SK-N-DZ (cell line): ENCODE measurements at places on chromosomes 16 and 17.

DNA sequence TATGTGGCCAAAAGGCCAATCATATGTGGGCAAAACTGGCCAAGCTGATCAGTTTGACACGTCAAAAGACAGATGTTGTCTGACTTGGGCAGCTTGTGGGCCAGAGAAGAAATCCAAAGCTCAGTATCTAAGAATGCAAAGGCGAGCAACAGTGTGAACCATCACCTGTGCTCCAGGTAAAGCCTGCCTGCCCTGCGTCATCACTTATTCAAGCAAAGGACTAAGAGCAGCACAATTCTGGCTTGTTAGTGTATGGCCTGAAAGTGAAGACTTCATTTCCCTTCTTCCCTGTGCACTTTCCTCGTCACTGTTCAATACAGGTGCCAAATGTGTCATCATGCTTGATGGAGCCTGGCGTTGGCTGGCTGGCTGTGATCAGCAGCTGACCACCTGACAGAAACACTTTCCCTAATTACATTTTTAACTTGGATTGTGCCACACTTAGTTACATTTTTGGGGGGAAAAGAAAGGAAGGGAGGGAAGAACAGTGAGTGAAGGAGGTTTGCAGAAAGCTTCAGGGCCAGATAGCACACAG lies 4.7 kb downstream of the FAM20A start:
- DNase-seq: no peak

- DNase-seq: no peak
These were observed 11.9 kb downstream of the TOX3 start for GRCh38 chr16:52535076-52535475.

DNA sequence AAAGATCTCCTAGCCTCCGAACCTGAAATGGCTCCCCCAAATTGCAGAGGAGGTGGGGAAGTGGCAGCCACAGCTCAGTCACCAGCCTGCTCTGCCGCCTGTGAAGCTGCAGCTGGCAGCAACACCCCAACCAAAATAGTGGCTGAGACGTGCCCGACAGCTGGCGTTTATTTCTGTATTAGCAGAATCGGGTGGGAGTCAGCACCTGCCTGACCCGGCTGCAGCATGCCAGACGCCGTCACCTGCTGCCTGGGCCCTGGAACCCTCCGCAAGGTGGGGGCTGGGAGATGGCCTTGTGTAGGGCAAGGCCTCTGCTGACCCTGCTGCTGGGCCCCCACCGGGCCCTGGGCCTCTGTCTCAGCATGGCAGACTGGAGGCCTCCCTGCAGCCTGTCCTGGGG lies 17.5 kb upstream of the PABPN1L start:
- DNase-seq: no peak

DNA sequence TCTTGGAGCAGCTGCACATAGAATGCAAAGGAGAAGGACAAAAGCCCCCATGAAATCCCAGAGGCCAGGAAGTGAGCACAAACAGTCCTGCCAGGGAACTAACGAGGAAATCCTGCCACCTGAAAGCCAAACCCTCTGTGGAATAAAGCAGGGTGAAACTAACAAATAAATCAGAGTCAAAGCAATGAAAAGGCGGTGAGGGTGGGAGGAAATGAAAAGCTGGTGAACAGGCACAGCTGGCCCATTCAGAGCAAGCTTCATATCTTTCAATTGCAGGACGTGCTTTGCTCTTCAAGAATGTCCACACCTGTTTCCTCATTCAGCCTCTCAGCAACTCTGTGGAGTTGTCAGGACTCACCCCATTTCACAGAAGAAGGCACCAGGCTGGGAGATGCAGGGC lies 108.1 kb downstream of the ABCC12 start:
- no peak for DNase-seq

- DNase-seq: no peak
These were observed 9.2 kb downstream of the CD300LG start for GRCh38 chr17:43856141-43856540.

DNA sequence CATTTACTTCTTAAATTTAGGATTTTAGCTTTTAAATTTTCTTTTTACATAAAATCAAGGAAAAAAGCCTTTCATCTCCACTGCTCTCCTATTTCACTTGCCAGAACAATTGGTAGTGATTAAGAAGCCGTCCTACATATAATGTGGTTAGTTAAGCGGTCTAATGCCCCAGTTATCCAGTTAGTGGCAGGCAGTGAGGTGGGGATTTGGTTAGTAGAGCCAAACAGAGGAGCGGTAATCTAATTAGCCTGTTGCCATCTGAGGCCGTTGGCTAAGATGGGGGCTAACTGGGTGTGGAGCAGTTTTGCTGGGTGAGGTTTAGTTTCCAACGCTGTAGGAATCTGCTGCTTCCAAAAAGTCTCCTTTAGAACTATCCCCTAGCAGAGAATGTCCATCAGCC lies 22.4 kb downstream of the SNX11 start:
- peak; percentile 91 for DNase-seq

DNA sequence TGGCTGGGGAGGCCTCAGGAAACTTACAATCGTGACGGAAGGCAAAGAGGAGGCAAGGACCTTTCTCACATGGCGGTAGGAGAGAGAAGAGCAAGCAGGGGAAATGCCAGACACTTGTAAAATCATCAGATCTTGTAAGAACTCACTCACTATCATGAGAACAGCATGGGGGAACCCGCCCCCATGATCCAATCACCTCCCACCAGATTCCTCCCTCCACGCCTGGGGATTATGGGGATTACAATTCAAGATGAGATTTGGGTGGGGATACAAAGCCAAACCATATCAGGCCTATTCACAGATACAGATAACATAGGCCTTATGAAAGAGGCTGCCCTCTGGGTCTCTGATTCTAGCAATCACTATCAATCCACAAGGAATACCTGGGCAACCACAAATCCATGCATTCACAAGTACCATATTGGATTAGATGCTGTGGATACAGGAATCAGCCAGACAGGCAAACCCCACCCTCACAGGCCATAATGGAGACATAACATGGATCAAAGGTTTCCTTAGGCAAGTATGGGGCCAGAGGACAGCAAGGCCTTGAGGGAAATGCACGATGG lies 284.9 kb downstream of the SOX9 start:
- DNase-seq: no peak

DNA sequence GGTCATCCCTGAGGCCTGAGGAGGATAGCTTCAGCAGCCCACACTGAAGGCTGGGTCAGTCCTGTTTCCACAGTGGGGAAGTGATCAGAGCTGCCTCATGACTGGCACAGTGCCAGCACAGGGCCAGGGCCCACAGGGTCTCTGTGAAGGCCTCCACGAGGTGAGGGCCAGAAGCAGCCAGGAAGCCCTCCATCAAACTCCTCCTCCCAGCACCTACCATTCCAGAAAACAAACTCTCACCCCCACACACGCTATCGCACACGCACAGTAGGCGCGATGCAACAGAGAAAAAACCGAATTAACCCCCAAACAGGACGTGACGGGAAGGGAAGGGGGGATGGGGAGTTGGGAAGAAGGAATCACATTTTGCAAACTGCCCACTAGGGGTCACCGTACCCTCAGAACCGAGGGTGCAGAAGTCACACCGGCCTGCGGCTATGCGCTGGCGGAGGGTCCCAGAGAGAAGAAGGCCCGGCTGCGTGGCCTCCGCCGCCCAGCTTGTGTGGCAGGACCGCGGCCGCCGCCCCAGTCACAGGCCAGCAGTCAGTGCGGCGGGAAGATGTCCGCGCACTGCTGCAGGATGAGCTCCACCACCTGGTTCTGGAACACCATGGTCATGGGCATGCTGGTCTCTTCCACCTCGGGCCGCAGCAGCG lies 37.6 kb downstream of the ARHGAP27 start:
- DNase-seq: peak; percentile 89

GRCh38 chr17:43074869-43075268 lies 49.8 kb downstream of the RND2 start:
- no peak for DNase-seq

- no peak for DNase-seq
These were observed 123.9 kb upstream of the CACNG3 start for GRCh38 chr16:24132048-24132796.

- no peak for DNase-seq
These were observed 9.2 kb upstream of the CCL13 start for GRCh38 chr17:34347063-34347462.
